ENCODE measurements at places on chromosomes 3 and 15.

- DNase-seq = peak; percentile 10
Observed at GRCh38 chr3:168260859-168261258, 165.1 kb upstream of the GOLIM4 start.

GRCh38 chr3:153043729-153044328 lies 118.2 kb upstream of the RAP2B start:
- no peak for DNase-seq

GRCh38 chr3:171790898-171791691 lies 19.2 kb downstream of the PLD1 start:
- peak; percentile 29 for DNase-seq

- DNase-seq = peak; percentile 72
Observed at GRCh38 chr3:119240101-119240590, 532 bp downstream of the B4GALT4 start.

DNA sequence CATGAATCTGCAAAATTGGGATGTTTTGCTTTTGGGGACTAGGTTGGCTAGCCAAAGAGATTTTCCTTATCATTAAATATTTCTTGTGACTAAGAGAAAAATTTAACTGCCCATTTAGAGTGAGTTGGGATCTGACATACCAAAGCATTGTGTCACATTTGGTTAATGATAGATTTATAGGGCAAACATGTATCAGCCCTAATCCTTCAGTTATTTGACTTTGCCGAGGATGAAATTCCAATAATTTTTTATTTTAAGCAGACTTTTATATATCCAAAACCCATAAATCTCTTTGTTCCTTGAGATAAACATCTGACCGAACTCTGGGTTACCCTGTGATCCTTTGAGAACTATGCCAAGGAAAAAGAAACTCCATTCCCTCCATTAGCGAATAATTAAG lies 218.9 kb downstream of the CDIN1 start:
- no peak for DNase-seq

DNA sequence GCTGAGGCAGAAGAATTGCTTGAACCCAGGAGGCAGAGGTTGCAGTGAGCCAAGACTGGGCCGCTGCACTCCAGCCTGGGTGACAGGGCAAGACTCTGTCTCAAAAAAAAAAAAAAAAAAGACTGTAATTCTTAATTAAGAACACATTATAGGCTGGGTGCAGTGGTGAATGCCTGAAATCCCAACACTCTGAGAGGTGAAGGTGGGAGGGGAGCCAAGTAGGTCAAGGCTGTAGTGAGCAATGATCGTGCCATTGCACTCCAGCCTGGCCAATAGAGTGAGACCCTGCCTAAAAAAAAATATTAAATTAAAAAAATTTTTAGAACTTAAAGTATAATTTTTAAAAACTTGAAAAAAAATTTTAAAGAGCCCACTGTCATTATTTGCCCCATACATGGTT lies 13.4 kb upstream of the ARPIN start:
- DNase-seq = no peak

- no peak for DNase-seq
Observed at GRCh38 chr15:86001200-86001599, 78.5 kb upstream of the AGBL1 start.

DNA sequence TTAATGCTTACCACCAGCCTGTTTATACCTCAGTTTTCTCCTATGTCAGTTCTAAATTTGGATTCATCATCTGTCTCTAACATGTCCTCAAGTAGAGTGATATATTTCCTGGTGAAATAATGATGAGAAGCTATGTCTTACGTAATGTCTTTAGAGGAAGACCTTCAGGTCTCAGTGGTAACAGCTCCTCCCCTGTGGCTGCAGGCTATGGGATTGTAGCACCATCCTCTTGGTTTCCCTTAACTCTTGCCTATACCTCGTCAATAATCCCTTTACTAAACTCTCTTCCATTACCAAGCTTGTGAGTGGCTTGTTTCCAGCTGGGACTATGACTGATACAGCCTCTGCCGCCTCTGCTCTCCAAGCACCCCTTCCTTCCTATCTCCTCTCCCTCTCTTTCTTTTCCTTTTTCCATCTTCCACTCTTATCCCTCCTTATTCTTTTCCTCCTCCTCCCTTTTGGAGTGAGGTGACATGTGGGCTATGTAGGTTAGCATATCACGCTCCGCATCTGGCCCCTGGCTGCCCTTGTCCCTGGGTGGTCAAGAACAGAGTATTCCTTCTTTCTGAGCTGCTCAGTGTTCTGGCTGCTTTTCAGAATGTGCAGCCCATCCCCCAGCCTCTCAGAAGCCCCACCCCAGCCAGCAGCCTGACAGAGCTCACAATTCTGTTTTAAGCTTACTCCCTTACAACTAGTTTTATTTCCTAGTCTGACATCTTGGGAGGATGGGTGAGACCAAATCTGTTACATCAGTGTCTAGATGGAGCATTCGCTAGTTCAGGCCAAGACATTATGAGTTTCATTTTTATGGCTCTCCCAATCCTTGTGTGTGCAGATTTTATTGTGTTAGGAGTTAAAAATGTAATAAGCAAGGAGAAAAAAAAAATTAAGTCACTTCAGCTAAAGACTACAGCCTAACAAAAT lies 75.0 kb upstream of the RNU6-1 start:
- peak; percentile 89 for DNase-seq

DNA sequence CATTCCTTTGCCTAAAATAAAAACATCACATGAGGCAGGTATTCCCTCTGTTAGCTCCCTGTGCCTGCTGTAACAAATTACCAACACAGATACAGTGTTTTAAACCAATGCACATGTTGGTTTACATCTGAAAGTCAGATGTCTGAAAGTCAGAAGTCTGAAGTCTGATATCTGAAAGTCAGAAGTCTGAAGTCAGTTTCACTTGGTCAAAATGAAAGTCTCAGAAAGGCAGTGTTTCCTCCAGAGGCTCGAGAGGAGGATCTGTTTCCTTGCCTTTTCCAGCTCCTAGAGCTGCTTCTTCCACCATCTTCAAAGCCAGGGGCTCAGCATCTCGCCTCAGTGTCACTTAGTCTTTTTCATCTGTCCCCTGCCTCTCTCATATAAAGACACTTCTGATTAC lies 22.0 kb downstream of the SST start:
- no peak for DNase-seq

GRCh38 chr15:70354346-70354905 lies 256.7 kb upstream of the TLE3 start:
- no peak for DNase-seq

GRCh38 chr3:129441215-129441614 lies 1.2 kb downstream of the IFT122 start:
- DNase-seq = no peak

- DNase-seq = no peak
Observed at GRCh38 chr15:85007137-85007536, 25.5 kb downstream of the PDE8A start.

- DNase-seq = peak; percentile 73
Observed at GRCh38 chr3:64815789-64816188, 128.0 kb upstream of the ADAMTS9 start.

- no peak for DNase-seq
Observed at GRCh38 chr15:70374096-70374495, 276.4 kb upstream of the TLE3 start.
